ENCODE measurements at places on chromosomes 6 and 20.

DNA sequence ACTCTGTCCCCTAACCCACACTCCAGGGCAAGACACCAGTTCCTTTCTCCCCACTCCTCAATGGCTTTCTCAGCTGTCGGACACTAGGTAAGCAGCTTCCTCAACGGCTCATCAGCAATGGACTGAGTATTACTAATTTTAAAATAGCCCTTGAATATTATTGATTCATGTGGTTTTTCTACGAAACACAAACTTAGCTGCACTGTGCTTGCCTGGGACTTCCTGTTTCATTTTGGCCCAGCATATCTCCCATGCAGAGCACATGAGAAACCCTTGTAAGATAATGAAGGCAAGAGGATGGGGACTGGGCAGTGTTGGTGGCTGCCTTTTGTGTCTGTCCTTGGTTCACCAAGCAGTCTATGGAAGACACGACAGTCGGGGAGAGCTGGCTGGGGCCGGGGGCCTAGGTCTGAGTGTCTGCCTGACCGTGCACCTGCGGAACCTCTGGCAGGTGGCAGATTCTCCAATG is 48.9 kb downstream of the RNASET2 start:
- peak; percentile 3 for DNase-seq

- DNase-seq, result no peak
Measured at GRCh38 chr6:44735630-44735963, 348.1 kb downstream of the CDC5L start.

DNA sequence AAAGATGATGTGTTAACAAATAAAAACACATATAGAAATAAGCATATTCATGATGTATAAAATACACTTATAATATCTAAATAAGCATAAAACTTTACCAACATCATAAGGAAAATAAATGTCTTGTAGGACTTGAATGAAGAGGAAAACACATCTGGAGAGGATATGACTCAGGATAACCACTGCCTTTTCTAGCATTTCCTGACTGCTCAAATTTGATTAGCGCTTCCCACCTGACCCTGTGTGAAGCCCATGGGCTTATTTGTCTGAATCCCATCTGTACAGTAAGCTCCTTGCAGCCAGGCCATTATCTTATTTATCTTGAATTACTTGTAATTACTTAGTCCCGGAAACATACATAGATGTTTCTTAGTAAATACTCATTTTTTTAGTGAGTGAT is 608.6 kb downstream of the COL12A1 start:
- DNase-seq, result no peak

GRCh38 chr6:10314163-10314955 is 100.5 kb downstream of the TFAP2A start:
- no peak for DNase-seq

DNA sequence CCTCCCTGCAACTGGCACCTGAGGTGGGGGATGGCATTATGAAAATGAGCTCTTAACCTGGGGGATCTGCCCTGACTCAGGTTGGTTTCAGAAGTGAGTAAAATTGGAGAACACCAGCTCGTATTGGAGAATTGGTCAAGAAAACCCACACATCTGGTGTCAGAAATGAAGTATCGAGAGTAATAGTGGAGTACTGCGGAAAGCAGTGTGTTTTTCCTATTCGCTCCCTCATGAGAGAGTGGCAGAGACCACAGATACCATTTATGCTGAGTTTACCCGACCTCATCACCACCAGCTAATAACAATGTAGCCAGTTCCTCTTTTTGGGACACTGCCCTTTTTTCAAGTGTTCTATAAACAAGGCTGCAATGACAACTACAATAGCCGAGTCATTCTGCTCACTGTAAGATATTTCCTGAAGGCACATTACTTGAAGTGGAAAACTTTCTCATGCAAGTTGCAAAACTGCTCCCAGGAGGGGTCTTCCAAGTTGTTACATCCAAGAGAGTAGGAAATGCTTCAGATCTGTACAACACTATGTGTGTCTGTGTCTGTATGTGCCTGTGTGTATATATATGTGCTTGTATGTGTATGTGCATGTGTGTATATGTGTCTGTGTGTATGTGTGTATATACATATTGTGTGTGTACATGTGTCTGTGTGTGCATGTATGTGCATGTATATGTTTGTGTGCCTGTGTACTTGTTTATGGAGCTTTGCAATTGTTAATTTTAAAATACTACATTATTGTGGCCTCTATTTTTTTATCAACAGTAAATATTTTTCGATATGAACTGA is 106.0 kb upstream of the CST7 start:
- no peak for DNase-seq

GRCh38 chr20:46999801-47000465 is 105.3 kb downstream of the EYA2 start:
- DNase-seq, result no peak

DNA sequence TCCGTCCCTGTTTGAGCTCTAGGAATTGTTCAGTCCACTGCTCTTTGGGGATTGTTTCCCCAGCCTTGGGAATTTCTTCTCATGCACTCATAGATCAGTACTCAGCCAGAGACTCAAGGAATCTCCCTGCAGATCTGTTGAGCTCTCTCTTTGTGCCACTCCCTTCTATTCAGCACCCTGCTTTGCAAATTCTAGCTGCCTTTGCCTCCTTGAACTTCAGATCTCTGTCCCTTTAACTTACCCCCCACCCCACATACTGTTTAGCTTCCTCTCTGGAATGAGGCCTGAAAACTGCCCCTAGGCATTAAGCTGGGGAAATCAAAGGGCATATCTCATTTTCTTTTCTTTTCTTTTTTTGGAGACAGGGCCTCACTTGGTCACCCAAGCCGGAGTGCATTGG is 30.5 kb downstream of the QRSL1 start:
- DNase-seq, result no peak

GRCh38 chr6:157605484-157605883 is 217.6 kb upstream of the SNX9 start:
- no peak for DNase-seq

- DNase-seq, result no peak
Measured at GRCh38 chr6:158010591-158011477, 29.2 kb downstream of the SYNJ2 start.

GRCh38 chr20:40168981-40169620 is 519.9 kb downstream of the MAFB start:
- DNase-seq, result no peak

DNA sequence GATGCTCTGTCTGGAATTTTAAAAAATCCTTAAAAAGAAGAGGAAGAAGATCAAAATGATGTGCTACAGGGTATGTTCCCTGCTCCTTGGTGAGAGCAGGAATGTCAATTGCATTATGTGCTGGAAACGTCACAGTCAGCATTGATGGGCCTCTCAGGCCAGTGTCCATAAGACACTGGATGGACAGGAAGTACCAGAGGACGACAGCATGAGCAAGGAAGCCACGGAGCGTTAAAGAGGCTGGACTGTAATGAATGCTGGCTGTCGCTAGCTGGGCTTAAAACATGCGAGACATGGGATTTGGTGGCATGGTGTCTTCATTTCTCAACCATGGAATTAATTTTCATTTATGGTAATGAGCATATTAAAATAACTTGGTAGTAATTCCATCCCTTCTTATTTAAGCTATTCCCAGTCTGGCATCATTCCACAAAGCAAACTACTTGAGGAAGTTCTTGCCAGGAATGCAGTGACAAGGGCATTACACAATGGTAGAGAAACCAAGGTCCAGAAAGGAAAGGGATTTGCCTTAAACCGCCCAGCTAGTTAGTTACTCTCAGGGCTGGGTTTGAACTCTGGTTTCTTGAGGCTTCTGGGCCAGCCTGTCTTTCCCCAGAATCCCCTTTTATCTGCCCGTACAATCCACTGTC is 166.6 kb upstream of the SOX4 start:
- no peak for DNase-seq

DNA sequence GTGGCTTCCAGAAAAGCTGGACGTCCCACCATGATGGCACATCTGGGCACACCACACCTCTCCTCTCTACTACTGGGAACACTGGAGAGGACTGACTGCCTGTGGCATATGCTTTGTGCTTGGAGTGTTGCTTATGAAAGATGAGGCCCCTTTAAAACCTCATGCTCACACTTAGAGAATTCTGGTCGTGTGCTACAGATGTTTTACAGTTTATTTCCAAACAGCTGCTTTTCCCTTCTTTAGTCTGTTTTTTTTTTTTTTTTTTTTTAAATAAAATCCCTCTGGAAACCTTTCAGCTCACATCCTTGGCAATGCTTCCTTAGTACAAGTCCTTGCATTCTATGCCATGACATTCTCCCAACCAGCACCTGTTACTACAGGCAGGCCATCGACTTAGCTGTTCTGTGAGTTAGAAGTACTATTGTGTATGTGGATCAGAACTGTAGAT is 60.3 kb downstream of the BMP6 start:
- DNase-seq, result no peak

- peak; percentile 28 for DNase-seq
Measured at GRCh38 chr6:138307816-138308730, 69.6 kb upstream of the SMIM28 start.

GRCh38 chr6:34990971-34991560 is 102.0 kb downstream of the ANKS1A start:
- no peak for DNase-seq

- DNase-seq, result peak; percentile 41
Measured at GRCh38 chr6:163415620-163416556, 1.4 kb downstream of the QKI start.

GRCh38 chr20:33897313-33897912 is 86.3 kb downstream of the CHMP4B start:
- no peak for DNase-seq

GRCh38 chr6:44223319-44224028 is at the start of gene SLC29A1:
SLC29A1 (plus strand) TSS chr6:44223595; CDS start chr6:44227314, 3,719 bp downstream.
- peak; percentile 88 for DNase-seq

GRCh38 chr6:11766043-11766442 is 12.6 kb downstream of the ADTRP start:
- no peak for DNase-seq

GRCh38 chr6:1412901-1413300 is 23.5 kb downstream of the FOXF2 start:
- no peak for DNase-seq

DNA sequence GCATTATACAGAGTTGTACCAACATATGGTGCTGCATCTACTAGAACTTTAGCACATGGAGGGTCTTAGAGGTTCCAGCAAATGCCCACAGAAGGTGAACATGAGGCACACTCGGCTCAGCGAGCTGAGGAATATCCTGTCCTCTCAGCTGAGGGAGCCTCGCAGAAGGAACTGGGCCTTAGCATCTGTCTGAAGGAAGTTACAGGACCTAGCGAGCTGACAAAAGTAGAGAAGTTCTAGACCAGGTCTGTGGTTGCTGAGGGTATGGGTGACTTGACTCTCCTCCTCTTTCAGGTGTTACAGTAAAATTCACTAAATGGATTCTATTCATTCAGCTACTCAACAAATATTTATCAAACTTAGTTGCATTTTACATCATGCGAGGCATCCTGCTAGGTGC is 157.2 kb downstream of the ZDHHC14 start:
- no peak for DNase-seq

DNA sequence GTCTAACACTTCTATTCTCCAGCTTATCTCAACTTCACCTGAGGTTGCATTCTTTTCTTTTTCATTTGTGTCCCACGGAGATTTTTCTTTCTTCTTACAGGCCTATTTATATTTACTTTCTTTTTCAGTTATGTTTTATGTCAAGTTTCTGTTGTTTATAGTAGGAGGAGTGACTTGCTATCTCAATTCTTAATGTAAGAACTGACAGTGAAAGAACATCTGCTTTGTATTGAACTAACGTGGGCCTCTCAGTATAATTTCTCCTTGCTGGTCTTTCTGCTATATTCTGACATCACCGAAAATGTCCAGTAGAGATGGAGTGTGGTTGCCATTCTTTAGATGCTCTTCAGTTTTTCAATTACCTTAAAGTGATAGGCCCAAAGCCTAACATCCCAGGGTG is 521.7 kb downstream of the EPM2A start:
- no peak for DNase-seq

- no peak for DNase-seq
Measured at GRCh38 chr6:78908621-78909020, 41.3 kb downstream of the IRAK1BP1 start.

DNA sequence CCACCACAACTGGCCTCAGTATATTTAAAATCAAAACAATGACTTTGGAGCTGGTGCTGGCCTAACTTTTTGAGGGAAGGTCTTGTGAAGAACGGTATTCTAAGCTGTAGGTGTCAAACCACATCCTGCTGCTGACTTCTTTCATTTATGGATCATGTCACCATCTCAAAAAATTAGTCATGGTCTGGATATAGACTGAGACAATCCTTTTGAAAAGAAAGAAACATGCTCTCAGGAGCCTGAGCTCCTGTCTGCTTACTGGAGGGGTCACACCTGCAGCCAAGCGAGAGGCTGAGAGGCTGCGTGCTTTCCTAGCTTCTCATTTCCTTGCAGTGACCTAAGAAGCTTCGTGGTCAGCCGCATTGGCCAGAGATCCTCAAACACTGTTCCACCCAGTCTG is 55.2 kb downstream of the TIAM2 start:
- DNase-seq, result no peak

GRCh38 chr6:140980265-140980887 is 1152.3 kb upstream of the GJE1 start:
- no peak for DNase-seq

DNA sequence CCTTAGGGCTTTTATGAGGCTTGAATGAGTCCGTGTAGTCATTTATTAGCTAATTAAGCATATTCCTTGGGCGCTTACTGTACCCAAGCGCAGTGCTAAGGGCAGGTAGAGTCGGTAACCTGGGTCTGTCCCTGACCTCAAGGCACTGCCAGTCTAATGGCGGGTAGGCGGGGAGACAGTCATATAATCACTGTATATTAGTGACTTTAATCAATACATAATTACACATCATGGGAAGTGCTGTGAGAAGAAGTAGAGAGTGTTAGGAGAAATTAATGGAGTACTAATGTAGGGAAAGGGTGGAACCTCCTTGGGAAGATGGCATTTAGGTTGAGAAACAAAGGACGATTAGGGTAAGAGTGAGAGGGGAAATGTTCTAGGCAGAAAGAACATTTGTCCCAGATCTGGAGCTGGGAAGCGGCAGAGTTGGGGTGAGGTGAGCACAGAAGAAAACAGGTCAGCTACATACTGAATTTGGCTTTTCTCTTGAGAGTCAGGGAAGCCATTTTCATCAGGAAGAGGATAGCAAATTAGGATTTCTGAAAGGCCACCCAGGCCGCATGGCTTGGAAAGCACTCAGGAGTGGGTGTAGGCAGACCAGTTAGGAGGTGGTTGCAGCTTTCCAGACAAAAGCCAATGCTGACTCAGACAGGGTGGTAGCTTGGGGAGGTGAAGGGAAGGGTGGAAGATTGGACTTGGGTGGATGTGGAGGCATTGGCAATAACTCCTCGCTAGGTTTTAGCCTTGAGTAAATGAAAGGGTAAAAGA is 954 bp upstream of the BLCAP start:
- DNase-seq, result no peak

GRCh38 chr6:34911822-34912221 is 22.8 kb downstream of the ANKS1A start:
- no peak for DNase-seq

- DNase-seq, result no peak
Measured at GRCh38 chr6:142851601-142852000, 93.4 kb downstream of the HIVEP2 start.

GRCh38 chr20:50191065-50191543 is 474 bp downstream of the CEBPB start:
- no peak for DNase-seq

DNA sequence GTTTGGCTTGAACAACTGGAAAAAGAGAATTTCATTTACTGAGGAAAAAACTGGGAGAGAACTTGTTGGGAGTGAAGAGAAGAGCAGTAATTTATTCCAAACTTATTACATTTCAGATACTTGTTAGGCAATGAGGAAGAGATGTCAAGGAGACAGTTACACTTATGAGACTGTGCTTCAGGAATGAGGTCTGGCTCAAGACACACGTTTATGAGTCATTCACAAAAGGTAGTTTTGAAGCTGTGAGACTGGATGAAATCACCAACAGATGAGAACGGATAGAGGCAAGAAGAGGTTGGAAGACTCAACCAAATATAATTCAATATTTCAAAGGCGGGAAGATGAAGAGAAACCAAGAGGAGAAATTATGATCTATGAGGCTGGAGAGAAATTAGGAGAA is 70.6 kb upstream of the DEFB112 start:
- no peak for DNase-seq

All from frontal cortex (tissue), 4 donors.